ENCODE measurements at places on chromosomes 6 and 20.

GRCh38 chr20:4766631-4767030 is 44.9 kb downstream of the PRND start:
- DNase-seq = no peak

DNA sequence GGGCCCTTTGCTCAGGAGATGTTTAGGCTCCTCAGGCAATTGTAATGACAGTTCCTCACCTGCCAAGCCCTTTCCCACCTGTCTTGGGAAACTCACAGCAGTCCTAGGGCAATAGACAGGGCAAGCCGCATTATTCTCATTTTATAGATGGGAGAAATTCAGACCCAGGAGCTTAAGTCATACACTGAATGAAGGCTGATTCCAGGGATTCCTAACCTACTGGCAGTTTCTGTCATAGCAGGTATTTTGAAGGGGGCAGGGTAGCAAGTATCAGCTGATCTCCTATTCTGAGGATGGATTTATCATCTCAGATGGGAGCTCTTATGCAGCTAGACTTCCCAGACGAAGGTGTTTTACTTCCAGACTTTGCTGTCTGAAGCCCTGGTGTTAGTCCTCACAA is 61.4 kb upstream of the MYL9 start:
- no peak for DNase-seq

- no peak for DNase-seq
Measured at GRCh38 chr6:116615937-116616736, at the start of gene RSPH4A. Gene RSPH4A (plus strand): TSS chr6:116616479. CDS start chr6:116616624, 145 bp downstream.

DNA sequence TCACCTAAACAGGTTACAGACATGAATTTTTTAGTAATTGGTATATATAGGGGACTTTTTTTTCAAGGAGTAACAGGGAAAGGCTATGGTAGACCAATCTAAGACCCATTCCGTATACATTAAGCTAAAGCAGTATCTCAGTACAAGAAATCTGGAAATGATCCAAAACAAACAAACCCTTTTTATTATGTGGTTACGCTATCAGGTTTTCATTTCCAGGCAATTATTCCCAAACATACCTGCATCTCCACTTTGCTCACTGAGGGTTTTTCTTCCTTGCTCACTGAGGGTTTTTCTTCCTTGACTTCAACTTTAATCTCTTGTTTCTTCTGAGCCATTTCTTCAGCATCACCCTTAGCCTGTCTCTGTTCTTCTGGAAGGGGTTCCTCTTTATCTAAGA is 107.3 kb downstream of the EPB41L2 start:
- no peak for DNase-seq

GRCh38 chr6:71205336-71205956 is 83.2 kb upstream of the OGFRL1 start:
- no peak for DNase-seq

DNA sequence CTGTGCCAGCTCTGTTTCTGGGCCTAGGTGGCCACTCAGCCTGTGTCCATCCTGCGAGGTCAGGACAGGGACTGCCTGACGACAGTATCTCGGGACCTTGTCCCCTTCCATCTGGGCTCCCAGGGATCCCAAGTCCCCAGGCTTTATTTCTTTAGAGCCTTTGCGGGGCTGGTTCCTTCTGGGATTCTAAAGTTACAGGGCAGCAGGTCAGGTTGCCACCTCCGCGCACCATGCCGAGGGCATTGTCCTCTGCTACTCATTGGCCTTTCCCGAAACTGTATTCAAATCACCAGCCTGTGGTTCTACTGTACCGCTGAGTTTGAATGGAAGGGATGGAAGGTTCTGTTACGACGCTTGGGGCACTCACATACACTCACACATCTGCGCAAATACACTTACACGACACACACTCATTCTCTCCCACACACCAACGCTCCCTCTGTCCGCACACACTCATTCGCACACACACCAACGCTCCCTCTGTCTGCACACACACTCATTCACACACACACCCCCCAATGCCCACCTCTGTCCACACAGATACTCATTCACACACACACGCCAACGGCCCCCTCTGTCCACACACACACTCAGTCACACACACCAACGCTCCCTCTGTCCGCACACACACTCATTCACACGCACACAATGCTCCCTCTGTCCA is 59.8 kb upstream of the THBS2 start:
- no peak for DNase-seq

- DNase-seq = no peak
Measured at GRCh38 chr6:135617222-135617621, 119.7 kb upstream of the AHI1 start.

DNA sequence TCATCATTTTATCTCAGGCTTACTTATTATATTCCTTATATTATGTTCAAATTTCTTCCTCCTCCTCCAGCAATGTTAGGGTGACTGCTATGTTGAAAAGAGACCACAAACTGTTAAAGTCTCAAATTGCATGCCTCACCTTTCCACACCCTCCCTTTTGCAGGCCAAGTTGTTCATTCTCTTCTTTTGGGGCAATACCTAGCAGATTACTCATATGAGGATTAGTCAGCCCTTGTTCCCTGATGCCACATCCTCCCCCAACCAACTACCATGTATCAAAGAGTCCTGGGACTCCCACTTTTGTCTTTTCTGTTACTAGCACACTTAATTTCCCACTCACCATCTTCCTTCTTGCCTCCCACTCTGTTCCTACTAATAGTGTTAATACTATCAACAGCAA is 434.7 kb downstream of the BCKDHB start:
- no peak for DNase-seq

GRCh38 chr20:37992802-37993409 is 40.4 kb downstream of the TTI1 start:
- no peak for DNase-seq

- DNase-seq = no peak
Measured at GRCh38 chr6:161748535-161749416, 474.9 kb upstream of the AGPAT4 start.

DNA sequence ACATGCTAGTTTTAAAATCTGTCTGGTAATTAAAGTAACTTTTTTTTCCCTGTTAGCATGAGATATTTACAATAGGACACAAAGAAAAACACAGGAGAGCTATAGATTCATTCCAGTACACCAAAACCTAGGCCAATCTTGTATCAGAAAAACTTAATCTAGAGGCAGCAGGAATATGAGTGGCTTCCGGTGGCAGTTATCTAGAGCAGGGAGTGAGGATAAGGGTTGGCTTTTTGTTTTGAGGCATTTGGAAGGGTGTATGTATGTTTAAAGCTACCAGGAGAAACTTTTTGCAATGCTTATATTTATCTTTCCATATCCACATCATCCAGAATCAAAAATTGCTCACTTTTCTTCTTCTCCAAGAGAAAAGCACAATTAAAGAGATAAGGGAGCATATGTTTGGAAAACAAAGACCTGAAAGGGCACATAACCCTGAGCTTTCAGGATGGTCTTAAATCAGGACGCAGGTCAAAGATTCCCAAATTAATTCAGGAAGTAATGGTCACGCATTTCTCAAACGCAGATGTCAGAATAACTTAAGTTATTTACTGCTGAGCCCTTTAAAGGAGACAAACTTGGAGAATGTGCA is 13.1 kb downstream of the TFAP2A start:
- DNase-seq = no peak

GRCh38 chr6:145883263-145883662 is 68.7 kb upstream of the FBXO30 start:
- no peak for DNase-seq

DNA sequence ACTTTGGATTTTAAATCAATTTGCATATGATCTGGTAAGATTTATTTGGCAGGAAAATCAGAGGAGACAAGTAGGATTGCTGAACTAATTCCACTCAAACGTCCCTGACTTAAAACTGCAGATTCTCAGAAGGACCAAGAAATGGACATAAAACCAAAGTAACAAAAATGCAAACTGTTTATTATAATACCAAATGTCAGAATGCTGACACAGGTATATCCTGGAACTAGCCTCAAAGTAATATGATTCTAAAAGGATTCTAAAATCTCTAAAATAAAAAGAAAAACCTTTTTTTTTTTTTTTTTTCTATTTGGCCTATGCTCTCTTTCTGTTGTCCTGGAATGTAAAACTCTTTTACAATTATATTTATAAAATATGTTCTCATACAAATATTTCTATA is 74.4 kb upstream of the BTBD3 start:
- DNase-seq = no peak

DNA sequence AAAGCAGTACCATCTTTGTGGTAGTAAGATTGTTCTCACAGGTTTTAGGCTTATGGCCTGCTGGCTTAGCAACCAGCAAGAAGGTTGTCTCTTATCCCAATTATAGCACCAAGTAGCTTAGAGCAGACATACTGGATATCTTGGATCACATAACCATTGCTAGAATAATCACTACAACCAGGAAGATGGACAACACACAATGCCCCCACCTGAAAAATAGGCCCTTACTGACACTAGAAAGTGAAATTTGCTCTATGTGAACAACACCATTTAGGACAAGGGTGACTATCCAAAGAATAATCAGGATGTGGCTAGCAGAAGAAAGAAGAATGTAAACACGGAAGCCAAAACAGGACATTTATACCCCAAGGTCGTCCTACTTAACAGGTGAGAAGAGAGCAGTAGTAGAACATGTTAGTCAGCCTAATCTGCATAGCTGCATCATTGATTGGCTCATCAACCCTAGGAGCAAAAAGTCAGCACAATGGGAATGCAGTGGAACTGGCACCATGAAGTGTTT is 172.7 kb upstream of the MARCKS start:
- DNase-seq = no peak

DNA sequence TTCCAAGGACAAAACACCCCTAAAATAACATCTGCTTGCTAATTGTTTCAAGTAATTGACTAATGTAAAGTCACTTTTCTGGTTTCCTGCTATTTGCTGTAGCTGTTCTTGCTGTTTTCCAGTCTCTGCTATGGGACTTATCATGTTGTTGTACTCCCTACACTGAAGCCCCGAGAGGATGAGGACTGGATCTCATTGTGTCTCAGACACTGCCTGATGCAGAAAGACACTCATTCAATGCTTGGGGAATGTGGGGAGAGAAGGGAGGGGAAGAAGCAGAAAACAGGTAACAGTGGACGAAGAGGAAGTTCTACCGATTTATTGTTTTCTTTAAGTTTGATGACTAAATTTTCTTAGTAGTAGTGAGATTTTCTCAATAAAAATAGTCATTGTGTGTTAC is 79.8 kb downstream of the DOK5 start:
- DNase-seq = no peak
